Nucleus accumbens (tissue), 56 donors: ENCODE measurements at places on chromosomes 16 and 17.

- DNase-seq: no peak
These were observed 4.1 kb downstream of the PDF start for GRCh38 chr16:69326172-69326873.

DNA sequence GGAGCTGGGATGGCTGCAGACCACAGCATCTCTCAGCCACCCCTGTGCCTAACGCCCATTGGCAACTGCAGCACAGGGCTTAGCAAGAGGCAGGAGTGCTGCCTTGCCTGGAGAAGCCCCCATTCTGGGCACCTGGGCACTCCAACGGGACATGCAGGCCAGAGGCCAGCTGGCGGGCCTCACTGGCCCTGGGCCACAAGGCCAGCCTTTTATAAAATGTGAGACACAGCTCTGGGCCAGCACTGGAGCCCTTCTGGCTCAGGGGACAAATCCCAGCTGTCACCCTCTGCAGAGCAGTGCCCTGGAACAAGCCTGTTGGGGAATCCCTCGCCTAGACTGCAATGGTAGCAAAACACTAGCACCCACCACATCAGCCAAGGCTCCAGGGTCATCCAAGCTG is 171.8 kb downstream of the WSCD1 start:
- DNase-seq: peak; percentile 6

GRCh38 chr16:72467157-72467759 is 295.3 kb upstream of the PMFBP1 start:
- no peak for DNase-seq

DNA sequence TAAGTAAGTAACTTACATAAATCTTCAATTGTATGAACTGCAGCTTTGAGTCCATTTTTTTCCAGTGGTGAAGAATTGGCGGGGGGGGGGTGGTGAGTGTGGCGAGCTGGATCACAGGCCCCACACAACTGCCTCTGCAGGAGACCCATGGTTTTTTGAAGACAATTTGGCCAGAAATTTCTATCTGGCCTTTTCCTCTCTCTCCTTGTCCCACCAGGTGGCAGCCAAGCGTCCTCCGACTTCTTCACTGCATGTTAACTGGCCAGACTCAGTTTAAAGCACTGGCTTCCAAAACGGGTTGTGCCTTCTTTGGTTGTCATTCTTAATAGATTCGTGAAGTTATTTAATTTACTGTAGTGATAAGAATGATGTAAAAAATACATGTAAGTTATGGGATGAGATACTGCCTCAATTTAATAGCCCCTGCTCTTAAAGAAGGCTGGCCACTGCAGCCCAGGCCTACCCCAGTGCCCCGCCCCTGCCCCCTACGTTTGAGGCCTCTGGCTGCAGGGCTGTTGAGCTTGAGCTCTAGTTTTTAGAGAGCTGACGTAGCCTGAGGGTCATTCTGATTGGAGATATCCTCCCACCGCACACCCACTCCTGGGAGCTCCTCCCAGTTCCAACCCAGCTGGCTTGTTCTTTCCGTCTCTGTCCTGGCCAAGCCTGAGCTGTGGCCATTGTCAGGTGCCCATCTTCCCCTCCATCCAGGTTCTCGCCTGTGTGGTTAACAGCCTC is 36.4 kb downstream of the AKAP1 start:
- DNase-seq: peak; percentile 14

- no peak for DNase-seq
These were observed 192.6 kb downstream of the MYO1D start for GRCh38 chr17:32684087-32684958.
